NCI-H1930 (cell line): ENCODE measurements at places on chromosomes 7 and 10.

GRCh38 chr7:36391436-36392198 lies 2.0 kb downstream of the ANLN start:
- no peak for DNase-seq

- no peak for DNase-seq
Measured at GRCh38 chr7:43876241-43876640, 6.9 kb upstream of the MRPS24 start.

- DNase-seq, result no peak
Measured at GRCh38 chr10:91271886-91272285, 51.4 kb downstream of the PCGF5 start.

DNA sequence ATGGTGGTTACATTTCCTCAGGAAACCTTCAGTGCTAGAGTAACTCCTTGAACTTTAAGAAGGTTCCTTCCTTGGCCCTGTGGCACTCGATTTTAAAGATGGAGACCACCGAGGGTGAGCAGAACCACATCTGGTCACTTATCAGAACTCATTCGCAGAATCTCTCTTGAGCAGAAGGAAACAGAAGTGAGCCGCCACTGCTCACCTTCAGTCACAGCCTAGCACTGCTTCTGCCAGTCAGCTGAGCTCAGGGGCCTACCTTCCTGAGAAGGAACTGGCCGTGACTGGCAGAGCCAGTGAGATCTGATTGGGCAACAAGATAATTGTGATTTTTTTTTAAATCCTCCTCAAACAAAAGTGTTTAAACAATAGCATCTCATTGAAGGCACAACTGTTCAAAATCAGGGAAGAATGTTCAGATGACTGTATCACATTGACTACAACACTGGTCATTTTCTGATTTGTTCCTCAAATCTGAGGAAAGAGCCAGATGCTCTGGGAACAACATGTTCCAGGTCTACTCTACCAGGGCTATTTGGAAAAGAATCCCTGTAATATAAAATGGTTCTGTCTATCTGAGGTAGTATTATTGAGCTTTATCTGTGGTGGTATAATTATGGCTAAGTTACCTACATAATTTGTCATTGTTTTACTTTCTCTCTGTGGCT lies 2.7 kb upstream of the SYPL1 start:
- no peak for DNase-seq

DNA sequence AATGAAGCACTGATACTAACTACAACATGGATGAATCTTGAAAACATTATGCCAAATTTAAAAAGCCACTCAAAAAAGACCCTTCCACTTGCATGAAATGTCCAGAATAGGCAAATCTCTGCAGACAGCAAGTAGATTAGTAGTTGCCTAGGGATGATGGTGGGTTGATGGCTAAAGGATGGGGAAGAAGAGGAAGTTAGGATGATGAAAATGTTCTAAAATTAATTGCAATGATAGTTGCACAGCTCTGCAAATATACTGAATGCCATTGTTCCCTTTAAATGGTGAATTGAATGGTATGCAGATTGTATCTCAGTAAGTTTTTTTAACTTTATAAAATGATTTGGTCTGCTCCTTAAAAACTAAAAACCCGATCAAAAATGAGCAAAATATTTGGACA lies 7.3 kb upstream of the LIPA start:
- DNase-seq, result no peak

- DNase-seq, result no peak
Measured at GRCh38 chr7:147136352-147136751, 1019.8 kb downstream of the CNTNAP2 start.

- no peak for DNase-seq
Measured at GRCh38 chr7:139671967-139672366, 105.8 kb downstream of the HIPK2 start.

- DNase-seq, result no peak
Measured at GRCh38 chr7:40709062-40709964, 574.5 kb downstream of the SUGCT start.

DNA sequence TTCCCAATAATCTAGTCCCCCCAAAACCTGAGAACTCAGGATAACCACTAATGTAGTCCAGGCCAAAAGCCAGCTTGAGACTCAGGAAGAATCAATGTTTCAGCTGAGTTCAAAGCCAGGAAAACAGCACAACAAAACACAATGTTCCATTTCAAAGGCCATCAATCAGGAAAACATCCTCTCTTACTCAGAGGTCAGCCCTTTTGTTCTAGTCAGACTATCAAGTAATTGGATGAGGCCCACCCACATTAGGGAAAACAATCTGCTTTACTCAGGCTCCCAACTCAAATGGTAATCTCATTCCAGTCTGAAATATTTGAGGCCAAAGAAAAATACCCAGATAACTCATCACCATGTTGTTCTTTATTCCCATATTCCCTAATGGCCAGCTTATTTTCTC lies 152.2 kb downstream of the SDHAF3 start:
- no peak for DNase-seq

- no peak for DNase-seq
Measured at GRCh38 chr10:121627876-121628581, 29.8 kb upstream of the FGFR2 start.

DNA sequence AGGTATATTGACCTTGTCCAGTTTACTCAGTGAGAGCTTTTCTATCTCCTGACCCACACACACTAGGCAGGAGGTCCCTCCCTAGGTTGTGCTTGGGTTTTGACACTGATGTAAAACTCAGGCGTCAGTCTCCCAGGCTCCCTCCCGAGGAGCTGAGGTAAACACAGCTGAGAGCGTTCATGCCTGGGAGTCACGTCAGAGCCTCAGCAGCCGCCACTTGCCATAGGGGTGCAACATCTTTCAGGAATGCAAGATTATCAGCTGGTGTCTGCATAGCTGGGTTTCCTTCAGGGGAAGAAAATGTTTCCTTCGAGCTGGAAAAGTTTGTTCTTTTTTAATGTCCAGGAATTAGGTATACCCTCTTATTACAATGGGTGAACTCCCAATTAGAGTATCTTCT lies 70.6 kb downstream of the FGFR2 start:
- DNase-seq, result no peak

GRCh38 chr10:90635111-90635765 lies 222.6 kb downstream of the HTR7 start:
- no peak for DNase-seq

DNA sequence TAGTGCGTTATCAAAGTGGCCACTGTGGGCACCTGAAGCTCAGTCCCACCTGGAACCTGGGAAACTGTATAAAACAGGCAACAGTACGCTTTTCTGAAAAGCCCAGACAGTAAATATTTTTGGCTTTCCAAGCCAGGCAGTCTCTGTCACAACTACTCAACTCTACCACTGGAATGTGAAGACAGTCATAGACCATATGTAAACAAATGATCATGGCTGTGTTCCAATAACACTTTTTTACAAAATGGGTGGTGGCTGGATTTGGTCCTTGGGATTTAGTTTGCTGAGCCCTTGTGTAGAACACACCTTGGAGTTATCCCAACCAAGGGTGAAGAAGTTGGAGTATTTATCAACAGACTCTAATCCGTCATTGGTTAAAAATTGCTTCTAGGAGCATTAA lies 259.9 kb downstream of the SKIDA1 start:
- DNase-seq, result no peak

GRCh38 chr10:59678884-59679301 lies 30.8 kb downstream of the SLC16A9 start:
- no peak for DNase-seq

GRCh38 chr10:95716466-95716865 lies 22.7 kb upstream of the TCTN3 start:
- no peak for DNase-seq

DNA sequence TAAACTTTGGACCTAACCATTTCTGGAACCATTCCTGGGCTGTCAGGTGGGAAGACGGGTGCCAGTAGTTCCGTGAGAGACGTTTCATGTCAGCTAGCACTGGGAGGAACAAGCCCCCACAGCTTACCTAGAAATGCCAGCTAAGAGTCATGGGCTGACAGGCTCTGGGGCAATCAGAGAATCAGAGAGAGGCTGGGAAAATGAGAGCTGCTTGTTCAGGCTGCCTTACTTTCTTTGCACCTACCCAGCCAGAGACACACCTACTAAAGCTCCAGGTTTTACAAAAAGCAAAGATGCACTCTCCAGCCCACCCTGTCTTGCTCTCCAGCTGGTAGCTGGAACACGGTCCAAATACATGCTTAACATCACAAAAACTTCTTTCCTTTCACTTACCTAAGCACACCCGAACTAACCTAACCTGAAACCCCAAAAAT lies 688 bp downstream of the PTN start:
- no peak for DNase-seq

DNA sequence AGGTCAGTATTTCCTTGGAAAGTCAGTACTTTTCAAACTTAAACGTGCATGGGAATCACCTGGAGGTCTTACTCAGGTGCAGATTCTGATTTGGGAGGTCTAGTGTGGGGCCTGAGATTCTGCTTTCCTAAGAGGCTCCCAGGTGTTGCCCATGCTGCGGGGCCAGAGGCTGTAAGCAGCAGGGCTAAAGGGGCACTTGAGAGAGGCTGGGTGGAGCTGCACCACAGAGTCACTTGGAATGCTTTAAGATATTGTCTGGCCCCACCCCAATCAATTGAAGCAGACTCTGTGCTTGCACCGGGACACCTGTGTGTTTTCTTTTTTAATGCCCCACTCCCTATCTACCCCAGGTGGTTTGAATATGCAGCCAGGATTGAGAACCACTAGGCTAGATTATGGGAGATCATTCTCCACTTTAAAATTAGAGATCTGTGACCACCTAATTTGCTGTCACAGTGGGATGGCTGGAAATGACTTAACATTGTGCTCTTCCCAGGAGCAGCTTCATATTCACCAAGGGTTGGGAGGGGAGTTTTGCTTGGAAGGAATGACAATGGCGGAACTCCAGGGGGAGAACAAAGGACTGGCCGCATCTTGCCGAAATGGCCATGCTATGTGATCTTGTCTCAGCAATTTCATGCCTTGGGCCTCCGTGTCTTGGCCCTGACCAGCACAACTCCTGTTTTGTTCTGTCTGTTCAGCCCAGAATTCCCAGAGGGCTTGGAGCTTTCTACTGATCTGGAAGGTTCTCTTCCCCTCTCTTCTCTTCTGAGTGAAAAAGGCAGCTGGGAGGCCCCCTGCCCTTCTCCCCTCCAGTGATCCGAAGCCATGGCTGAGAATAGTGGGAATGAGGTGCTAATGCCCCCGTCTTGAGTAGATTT lies 80.2 kb downstream of the FAM241B start:
- no peak for DNase-seq

GRCh38 chr7:48245751-48246472 lies 74.7 kb downstream of the ABCA13 start:
- DNase-seq, result no peak

GRCh38 chr7:137932881-137933269 lies 69.0 kb downstream of the CREB3L2 start:
- DNase-seq, result no peak

DNA sequence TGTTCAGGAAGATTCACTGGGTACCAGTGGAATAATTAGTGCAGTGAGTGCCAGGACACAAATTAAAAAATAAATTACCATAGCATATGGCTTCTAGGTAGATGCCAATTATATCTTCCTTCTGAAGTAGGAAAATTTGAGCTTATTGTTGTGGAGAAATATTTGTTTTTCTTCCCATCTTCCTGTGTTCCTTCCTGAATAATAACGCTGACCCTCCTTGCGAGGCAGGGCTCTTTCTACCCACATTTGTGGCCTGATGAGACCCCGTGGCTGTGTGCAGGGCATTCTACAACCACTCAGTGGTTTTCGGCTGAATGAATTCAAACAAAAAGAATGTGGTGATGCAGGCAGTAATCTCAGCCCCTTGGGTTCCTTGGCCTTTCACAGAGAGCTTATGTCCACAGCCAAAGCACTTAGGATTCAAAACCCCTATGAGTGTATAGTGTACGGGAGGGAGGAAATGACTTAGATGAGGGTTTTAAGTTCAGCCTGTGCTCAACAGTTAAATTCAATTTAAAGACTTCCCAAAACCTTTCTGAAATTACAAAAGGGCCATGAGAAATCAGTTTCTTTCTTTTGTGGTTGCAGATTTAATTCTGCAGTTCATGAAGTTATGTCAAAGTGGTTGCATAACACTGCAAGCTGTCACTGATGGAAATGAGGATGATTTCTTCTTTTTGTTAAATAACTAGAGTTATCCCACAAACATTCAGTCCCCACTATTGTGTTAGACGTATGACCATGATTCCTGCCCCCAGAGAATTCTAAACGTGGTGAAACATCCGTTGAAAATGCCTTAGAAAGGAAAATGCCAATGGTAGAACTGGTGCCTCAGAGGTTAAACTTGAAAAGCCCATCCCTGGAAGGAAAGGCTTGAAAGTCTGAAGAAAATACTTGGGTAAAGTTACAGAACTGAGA lies 255.3 kb downstream of the FZD1 start:
- no peak for DNase-seq

GRCh38 chr10:33150889-33151288 lies 183.6 kb downstream of the NRP1 start:
- DNase-seq, result no peak

DNA sequence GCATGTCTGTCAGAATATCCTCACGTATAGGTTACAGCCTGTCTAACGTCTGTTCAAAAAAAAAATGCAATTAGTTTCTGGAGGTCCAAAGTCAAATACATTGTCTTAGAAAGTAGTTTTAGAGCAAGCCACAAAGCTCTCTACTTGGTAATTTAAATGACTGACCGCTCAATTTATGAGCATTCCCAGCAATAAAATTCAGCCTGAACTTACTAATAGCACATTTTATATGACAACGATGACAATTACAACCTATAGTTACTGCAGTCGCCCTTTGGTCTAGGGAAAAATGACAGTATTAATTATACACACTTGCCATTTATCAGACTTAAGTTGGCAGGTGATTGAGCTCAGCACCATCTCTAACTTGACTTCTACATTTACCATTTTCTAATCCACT lies 425.8 kb upstream of the STEAP1 start:
- DNase-seq, result no peak

GRCh38 chr7:85075864-85076263 lies 111.0 kb downstream of the SEMA3D start:
- no peak for DNase-seq

- DNase-seq, result no peak
Measured at GRCh38 chr7:143980746-143981510, 19.2 kb upstream of the OR6B1 start.

DNA sequence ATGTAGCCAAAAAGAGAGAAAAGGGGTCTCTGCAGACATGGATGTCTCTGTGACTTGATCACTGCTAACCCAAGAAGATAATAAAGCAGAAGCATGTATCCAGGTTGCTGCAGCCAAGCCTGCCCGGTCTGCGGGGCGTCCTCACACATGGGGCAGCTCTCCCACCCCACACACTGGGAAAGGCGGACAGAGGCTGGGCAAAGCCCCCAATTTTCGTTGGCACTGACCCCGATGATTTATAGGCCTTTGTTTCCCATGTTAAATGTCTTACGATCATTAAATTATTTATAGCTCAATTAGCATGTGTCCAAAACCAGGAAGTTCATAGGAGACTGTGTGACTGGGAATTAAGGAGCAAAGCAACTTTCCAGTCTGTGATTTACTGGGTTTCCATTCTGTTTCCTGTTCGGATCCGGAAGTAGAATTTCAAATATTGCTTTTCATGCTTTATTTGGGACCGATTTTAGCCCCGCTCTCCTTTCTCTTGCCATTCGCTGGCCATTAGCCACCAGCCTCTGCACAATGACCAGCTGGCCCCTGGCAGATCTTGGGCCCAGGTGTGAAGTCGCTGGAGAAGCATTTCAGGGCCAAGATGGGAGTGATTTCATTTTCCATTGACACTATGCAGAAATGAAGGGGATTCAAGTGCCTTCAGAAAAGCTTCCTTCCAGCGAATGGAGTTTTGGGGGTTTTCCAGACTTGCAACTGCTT lies 91.6 kb downstream of the EGFR start:
- no peak for DNase-seq
